ENCODE measurements at places on chromosomes 5 and 9.

DNA sequence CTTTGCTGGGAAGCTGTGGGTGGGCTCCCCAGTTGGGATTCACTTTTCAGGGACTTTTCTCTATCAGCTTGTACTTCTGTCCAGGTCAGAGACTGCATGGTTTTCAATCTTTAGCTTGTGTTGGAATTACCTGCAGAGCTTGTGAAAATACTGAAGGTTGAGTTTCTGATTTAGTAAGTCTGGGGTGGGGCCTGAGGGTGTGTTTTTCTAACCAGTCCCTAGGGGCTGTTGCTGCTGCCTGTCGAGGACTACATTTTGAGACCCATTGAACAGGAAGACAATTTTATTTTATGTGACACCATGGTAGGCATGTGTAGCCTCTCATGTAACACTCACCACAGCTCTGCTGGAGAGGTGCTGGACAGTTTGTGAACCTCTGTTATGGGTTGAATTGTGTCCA, 14.7 kb upstream of the MLANA start:
- no peak for DNase-seq

DNA sequence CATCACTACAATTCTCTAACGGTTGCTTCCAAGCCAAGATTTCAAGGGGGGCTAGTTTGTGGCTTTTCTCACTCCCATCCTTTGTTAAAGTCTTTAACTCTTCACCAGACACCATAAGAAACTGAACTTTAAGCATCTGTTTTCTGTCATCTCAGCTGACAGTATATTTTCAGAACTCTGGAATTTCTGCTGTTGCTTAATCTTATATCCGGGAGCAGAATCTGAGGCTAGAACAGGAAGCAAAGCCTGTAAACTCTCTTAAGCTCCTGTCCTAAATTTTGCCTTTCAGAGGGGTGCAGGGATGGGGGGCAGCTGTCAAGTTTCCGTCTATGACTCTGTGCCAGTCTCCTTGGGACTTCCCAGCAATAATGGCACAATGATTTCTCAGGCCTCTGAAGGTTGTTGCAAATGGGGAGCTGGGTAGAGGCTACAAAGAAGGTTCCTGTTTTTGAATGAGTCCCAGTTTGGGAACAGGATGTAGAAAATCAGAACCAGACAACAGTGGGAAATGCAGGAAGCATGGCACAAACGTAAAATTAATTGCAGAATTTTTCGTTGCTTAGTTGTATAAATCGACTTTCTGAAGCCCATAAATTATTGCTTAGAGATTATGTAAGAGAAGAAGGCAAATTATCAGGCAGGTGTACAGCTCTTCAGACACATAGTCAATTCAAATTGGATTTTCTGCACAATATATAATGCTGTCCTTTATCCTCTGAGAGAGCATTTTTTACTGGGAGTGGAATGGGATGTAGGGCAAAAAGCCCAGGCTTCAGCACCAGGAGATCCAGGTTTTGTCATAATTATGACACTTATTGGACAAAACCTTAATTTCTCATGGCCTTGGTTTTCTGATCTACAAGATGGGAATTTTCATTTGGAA, 430.9 kb downstream of the DMAC1 start:
- DNase-seq, result no peak

DNA sequence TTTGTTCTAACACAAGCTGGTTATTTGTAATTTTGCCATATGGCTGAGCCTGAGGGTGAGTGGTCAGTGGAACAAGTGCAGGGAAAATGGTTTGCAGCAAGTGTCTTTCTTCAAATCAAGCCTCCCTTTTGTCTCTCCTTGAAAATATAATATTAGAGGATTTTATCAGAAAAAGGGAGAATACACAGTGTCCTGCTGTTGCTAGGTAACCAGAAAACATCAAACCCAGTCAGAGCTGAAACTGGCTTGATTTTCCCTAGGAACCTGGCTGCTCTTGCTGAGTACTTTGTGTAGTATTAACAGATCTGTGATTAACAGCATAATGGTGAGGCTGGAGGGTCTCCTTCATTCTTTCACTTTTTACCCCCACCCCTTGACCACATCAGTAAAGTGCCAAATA, 314.0 kb downstream of the ARHGEF28 start:
- DNase-seq, result no peak

DNA sequence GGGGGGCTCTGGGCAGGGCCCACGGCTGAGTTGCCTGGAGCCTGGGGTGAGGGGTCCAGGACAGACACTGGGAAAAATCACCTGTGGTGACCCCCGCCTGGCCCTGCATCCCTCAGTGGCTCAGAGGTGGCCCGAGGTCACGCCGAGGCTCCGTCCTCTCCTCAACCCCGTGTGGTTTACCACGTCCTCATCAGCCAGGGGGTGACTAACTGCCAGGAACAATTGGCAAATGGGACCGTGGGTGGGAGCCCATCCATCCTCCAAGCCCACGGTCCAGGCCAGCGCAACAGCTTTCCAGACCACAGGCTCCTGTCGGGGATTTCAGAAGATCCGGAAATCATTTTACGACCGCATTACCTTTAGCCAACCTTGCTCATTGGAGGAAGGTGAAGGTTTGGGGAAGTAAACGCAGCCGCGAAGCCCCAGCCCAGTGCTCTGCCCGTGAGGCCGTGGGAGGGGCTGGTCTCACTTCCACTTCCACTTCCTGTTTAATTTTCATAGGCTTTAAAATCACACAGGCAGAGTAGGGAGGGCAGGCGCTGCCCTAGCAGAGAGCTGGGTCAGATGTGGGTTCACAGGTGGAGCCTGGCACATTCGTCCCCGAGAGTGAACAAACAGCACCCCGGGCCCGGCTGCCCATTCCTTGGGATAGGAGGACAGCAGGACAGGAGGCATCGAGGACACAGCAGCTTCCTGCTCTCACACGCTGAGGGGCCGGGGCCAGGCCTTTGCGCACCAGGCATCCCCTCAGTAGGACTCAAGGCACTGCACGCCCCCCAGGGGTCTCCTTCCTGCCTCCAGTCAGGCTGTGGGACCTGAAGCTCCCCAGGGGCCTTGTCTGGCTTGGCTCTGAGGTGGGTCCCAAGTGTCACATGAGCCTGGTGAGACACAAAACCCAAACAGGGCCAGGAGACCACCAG, 19.8 kb upstream of the SLC9A3 start:
- peak; percentile 96 for DNase-seq

DNA sequence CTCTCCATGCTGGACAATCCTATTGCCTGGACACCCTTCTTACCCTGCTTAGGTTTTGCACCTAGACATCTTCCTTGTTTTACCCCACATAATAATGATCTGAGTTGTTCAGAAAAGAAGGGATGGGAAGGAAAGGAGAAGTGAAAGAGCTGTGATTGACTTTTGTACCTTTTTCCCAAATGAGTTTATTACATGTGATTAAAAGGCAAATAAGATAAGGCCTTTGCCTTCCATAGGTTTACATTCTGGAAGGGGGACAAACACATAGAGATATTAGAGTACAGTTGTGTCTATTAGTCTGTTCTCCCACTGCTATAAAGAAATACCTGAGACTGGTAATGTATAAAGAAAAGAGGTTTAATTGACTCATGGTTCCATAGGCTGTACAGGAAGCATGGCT, 67.1 kb upstream of the RIOK2 start:
- no peak for DNase-seq

DNA sequence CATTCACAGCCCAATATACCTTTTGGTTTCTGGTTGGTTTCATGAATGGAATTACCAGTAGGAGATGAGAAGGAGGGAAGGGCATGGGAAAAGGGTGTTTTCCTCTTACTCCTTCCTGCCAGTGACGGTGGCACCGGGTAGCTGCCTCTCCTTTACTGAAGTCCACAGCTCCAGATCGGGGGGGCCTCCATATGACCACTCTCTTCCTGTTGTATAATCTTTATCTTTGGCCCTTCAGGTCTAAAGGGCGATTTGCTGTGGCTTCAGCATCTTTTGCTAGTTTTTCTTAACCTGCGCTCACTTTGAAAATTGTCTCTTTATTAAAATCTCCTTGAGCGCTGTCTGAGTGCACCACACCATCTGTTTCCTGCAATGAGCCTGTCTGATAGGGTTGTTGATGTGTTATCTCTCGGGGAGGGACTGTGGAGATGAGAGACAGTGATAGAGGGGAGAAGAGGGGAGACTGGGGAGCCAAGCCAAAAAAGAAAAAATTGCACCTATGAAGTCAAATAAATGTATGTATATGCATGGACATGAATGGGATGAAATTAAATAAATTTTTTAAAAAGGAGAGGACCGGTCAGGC, 449.3 kb upstream of the KLF4 start:
- DNase-seq, result no peak
